ENCODE measurements at places on chromosomes 2 and 18. TPM values are rescaled to one million over a fixed set of nuclear protein-coding genes. Genes with fewer than 3 reads are reported as not detected.

GRCh38 chr2:63591566-63592175, 2.9 kb downstream of the MDH1 start:
- no peak for DNase-seq

DNA sequence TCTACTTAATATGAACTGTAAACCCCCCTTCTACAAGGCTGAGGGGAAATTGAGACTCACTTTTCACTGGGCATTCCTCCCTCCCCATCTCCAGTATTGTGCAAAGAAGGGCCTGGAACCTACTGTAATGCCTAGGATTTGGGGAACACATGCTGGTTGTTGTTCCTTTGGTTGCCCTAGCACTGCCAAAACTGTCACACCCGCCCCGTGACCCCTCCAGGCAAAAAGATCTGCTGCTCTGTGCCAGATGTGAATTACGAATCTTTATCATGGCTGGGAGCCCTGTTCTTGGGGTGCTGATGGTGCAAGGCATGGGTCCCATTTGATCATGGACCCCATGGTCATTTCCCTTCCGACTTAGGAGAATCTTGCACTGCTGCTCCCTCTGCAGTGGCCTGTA, 95.4 kb downstream of the CABLES1 start:
- DNase-seq, result no peak

DNA sequence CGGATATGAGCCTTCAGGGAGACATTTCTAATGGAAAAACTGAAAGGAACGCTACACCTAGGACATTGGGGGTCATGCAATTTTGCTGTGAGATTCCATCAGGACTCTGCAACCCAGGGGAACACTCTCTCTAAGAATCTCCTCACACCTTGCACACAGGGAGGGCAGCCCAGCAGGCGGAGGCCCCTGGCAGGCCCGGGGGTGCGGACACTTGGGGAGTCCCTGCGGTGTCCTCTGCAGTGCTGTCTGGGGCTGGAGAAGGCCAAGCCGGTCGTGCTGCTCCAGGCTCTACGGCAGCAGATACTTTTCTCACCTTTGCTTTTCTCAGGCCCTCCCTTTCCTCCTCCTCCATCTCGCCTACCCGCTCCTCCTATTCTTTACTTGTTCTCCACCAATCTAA, 54.7 kb upstream of the FAM110C start:
- no peak for DNase-seq

- DNase-seq, result no peak
Measured at GRCh38 chr2:221674446-221674845, 102.3 kb upstream of the EPHA4 start.

DNA sequence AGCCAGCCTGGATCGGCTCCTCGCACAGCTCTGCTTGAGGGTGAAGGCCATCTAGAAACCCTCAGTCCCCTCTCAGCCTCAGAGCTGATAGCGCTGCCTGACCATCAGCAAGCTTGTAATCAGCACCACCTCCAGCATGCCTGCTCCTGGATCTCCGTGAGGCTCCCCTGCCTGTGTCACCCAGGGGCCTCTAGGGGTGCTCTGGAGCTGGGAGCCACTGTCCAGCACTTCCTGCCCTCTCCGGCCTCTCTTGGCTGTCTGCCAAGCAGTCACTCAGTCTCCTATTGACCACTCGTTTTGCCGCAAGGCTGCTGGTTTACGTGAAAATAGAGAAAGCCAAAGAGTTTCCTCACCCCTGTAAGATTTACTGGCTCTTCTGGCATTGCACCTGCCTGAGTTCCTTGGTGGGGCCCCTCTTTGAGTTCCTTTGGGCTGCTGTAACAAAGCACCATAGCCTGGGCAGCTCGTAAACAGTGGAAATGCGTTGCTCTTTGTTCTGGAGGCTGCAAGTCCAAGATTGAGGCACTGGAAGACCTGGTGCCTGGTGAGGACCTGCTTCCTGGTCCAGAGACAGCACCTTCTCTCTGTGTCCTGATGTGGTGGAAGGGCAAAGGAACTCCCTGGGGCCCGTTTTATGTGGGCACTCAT, 17.9 kb downstream of the CAPN10 start:
- no peak for DNase-seq

GRCh38 chr2:234559609-234560008, 62.7 kb upstream of the ARL4C start:
- DNase-seq, result no peak

Gene SLC30A3
- total RNA-seq, result 0.33 TPM

Gene TNFAIP6
- total RNA-seq, result 5.3 TPM

All from breast epithelium (tissue), 4 donors.